Renal pelvis (tissue), 12 donors: ENCODE measurements at places on chromosomes 5 and 9.

DNA sequence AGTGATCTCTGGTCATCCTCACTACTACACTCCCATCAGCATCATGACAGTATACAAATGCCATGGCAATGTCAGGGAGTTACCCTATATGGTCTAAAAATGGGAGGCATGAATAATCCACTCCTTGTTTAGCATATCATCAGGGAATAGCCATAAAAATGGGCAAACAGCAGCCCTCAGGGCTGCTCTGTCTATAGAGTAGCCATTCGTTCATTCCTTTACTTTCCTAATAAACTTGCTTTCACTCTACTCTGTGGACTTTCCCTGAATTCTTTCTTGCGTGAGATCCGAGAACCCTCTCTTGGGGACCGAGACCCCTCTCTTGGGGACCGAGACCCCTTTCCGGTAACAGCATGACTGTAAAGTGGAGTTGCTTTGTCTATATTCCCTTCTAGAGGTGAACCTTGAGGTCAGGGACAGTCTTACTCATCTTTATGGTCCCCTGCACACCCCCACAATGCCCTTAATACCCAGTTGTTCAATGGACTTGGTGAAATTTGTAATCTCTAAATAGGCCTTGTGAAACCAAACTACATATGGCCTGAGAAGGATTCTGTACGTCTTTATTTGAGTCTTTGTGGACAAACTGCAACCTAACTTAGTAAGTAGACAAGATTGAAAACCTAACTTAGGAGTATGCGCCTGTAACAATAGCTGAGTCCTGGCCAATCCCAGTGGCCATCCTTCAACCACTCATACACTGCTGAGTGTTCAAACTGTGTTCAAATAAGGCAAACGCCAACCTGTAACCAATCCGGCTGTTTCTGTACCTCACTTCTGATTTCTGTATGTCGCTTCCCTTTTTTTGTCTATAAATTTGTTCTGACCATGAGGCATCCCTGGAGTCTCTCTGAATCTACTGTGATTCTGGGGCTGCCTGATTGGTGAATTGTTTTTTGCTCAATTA lies 32.3 kb upstream of the UBTD2 start:
- no peak for DNase-seq

DNA sequence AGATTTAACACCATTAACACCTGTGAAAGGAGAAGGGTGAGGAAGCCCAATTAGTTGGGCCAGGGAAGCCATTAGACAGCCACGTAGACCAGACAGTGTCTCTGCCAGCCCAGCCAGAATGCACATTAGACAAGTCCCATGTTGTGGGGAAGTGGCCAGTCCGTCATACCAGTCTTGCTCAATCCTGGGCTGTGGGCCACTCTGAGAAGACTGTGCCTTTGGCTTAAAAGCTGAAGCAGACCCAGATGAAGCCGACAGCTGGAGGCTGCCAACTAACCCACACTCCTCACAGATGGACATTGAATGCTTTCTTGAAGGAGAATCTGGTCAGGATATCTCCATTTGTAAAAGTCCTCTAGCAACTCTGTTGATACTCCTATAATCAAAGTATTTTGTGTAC lies 128.5 kb downstream of the CHSY3 start:
- no peak for DNase-seq

DNA sequence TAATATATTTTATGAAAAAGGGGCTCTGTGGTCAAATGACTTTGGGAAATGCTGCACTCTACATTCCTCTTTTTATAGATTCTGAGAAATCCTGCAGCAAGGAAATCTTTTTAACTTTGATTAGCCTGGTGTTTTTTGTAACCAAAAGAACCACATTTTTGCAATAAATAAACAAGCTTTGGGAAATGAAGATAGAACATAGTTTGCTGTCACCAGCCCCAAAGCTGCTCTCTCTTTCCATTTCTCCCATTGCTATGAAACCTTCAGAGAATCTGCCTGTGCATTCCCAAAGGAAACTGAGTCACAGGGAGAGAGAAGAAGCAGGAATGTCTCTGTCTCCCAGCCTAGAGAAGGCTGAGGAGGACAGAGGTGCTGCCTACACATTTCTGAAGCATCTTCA lies 59.0 kb downstream of the COL15A1 start:
- DNase-seq, result no peak

- DNase-seq, result no peak
These were observed 33.8 kb downstream of the NEUROG1 start for GRCh38 chr5:135501965-135502364.

GRCh38 chr5:81081461-81081835 lies 121.3 kb downstream of the RASGRF2 start:
- DNase-seq, result no peak

GRCh38 chr9:70534471-70534870 lies 120.0 kb upstream of the KLF9 start:
- DNase-seq, result no peak

GRCh38 chr9:129583308-129584038 lies 37.4 kb downstream of the C9orf50 start:
- no peak for DNase-seq

DNA sequence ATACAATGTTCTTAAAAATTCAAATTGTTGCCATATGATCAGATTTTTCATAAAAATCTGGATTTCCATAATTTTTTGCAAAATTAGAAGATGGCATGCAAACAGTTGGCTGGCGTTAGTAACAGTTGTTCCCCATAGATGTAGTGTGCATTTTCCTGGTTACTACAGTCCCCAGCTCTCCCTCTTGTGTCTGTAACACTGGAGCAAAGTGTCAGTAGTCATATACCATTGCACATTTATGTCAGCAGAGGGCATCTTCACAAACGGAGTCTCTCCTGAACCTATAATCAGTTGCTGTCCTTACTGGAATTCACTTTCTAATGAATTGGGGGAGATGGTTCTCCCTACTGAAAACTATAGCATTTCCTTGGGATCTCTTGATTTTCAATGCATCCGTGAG lies 44.7 kb upstream of the DMAC1 start:
- no peak for DNase-seq

DNA sequence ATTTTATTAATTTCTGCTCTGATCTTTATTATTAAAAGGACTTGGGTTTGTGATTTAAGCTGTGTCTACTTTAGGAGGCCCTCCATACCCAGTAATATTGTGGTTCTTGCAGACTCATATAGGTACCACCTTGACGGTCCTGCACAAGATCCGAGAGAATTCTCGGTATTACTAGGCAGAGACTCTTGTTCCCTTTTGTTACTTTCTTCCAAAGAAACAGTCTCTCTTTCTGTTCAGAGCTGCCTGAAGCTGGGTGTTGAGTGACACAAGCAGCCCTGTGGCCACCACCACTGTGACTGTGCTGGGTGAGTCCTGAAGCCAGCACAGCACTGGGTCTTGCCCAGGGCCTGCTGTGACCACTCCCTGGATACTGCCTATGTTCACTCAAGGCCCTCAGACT lies 666.6 kb downstream of the SEMA5A start:
- no peak for DNase-seq

- DNase-seq, result no peak
These were observed 47.1 kb upstream of the RICTOR start for GRCh38 chr5:39121315-39121714.

GRCh38 chr9:70805949-70806348 lies 315.5 kb downstream of the TRPM3 start:
- DNase-seq, result no peak
